ENCODE measurements at places on chromosomes 12 and 14. TPM values are rescaled to one million over a fixed set of nuclear protein-coding genes. Genes with fewer than 3 reads are reported as not detected.

DNA sequence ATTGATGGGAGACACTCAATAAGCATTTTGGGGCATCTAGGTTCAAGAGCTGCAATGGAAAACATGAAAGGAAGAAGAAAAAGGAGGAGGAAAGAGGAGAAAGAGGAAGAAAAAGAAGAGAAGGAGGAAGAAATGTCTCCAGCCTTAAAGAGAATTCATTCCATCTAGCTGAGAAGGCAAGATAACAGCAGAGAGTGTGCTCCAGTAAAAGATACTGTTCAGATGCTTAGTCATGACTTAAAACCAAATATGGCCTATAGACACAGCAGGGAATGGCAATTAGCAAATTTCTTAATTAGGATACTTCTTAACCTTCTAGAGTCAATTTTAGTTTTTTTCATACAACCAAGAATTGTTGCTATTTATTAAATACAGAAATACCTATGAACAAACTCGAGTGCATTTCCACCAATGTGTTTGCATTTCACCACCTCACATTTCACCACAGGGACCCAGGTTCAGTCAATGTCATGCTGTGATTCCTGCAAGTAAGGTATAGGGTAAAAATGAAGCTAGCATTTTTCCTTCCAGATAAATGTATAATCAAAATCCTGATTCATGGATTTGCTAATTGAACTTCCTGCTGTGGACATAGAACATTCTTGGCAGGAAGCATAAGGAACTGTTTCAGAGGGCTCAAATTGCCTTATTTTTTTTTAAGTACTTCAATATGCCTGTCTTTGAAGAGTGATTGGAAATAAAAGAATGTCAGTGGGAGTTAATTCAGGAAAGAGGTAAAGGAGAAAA, 177.8 kb downstream of the RPS29 start:
- DNase-seq, result no peak

GRCh38 chr14:101887219-101887618, 77.2 kb upstream of the DYNC1H1 start:
- no peak for DNase-seq

DNA sequence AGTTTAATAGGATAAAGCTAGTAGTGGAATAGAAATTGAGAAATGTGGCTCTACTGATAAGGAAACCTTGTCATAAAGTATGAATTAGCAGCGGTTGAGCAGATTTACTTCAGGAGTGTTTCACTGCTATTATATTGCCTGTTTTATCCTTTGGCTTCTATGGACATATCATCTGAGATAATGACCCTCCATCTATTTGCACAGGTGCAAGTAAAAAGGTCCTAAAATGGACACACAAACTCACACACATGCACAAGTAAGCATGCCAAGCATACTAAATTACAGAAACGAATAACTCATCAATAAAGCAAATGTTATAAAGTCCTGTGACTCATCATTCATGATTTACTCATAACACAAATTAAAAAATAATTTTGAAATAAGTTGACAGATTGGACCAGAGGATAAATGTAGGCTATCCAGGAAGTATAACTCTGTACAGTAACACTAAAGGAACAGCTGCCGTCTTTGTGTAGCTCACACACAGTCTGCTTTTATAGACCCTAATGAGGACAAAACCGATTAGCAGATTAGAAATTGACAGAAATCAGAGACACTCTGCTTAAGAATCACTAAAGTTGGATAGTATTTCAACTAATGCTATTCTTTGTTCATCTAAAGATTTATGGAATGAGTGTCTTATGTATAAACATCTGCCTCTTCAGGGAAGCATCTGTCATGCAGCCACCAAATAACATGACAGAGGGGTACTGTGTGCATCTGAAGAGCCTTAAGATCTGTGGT, 73.9 kb downstream of the SYT1 start:
- DNase-seq, result no peak

DNA sequence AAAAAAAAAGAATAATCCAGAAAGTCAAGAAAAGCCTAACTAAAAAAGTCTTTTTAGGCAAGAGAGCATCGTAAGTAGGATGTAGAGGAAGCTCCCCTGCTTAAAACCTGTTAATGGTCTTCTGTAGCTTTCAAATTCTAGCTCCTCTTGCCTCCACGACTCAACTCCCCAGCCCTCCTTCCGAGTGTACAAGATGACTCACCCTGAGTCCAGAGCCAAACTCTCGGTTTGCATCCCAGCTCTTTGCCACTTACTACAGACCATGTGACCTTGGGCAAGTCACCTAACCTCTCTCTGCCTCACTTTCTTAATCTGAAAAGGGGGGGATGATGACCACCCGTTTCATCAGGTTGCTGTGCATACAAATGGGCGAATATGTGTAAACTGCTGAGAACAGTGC, 460.4 kb downstream of the DPF3 start:
- DNase-seq, result peak; percentile 25

- DNase-seq, result no peak
Observed at GRCh38 chr12:128570191-128571065, 253.3 kb downstream of the SLC15A4 start.

DNA sequence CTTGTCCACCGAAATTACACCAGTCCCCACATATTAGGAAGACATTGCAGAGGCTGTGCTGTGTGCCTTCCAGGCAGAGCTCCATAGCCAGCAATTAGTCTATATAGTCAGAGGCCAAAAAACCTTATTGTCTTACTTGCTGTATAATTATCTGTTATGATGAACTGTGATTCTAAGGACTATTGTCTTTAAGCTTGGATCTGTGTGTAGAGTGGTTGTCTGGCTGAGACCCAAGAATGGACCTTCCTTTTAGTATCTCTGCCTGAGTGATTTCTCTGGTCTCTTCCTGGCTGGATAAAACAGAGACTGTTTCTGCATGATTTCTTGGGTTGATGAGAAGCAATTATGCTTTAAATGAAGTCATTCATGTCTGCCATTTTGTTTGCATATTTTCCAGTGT, 465.3 kb downstream of the PRKD1 start:
- DNase-seq, result no peak

GRCh38 chr12:49928471-49928870, 22.1 kb upstream of the AQP2 start:
- no peak for DNase-seq

DNA sequence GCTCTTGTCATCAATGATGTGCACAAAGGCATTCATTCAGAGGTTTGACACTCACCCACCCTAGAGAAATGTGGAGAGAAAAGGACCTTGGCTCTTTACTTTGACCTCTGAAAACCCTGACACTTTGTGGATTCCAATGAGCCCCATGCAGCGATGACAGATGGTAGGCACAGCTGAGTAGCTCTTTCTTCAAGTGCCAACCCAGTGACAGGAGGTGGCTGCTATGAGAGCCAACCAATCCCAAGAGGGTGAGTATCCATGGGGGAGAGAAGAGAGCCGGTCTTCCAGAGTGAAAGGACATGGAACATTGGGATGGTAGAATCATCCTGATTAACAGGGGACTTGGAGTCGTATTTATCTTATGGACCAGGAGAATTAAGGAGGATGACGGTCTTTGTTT, 17.8 kb downstream of the SLC8A3 start:
- no peak for DNase-seq

DNA sequence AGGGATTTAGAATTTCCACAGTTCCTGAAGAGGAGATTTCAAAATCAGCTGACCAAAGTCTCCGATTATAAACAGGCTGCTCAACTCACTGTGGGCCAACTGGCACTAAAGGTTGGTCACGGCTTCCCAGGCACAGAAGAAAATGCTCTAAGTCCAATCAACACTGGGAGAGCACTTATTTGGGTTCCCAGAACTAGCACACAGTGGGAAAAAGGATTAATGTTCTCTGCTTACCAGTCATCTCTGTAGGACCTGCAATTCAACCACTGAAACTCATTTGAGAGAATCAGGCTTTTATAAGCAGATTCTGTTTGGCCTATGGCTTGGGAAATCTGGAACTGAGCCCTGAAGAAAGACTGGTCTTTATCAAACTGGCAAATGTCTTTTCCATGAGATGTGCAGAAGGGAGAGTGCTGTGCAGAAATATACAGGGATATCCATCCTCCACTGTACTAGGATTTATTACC, 49.4 kb downstream of the ABCC9 start:
- no peak for DNase-seq

SPIC gene
- not detected for polyA plus RNA-seq

ASCL1 gene
- 1.9 TPM for polyA plus RNA-seq

MEG3 gene
- polyA plus RNA-seq, result 5,263 TPM

SAMD15 gene
- 0.51 TPM for polyA plus RNA-seq

C1S gene
- polyA plus RNA-seq, result 229 TPM

Measured in adrenal gland (tissue), 19 donors.